ENCODE measurements at places on chromosomes 2 and 18. TPM values are rescaled to one million over a fixed set of nuclear protein-coding genes. Genes with fewer than 3 reads are reported as not detected.

G6PC2 gene
- total RNA-seq, result not detected

CYS1 gene
- total RNA-seq, result 5.9 TPM

CRIM1 gene
- 406 TPM for total RNA-seq

SERPINB7 gene
- 8.9 TPM for total RNA-seq

CRYBA2 gene
- total RNA-seq, result not detected

DNA sequence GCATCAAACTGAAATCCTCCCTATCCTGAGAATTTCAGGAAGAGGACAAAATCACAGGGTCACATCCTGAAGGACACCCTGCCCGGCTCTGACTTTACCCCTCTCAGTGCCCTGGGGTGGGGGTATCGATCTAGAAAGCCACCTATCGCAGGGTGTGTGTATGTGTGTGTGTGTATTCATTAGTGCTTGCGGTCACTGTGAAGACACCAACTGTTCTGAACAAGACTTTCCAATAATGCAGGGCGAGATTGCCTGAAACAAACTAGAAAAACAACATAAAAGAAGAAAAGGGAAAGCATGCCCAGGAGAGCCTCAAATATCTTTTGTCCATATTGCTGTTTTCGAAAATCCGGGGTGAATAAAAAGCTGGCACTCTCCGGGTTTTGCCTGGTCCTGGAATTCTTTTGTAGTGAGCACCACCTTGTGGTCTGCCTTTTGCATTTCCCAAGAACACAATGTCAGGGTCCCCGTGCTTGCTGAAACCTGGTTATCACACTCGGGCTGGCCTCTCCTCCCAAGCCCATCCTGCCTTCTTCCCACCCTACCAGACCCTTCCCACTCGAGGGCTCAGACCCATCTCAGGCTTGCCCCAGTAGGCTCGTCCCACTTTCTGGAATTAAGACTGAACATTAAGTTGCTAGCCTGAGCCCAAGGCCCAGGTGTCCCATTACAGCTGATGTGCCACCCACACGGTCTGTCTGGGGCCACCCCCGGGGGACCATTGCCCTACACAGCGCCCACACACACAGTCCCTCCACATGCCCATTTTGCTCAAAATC lies 25.0 kb upstream of the COPS8 start:
- DNase-seq, result peak; percentile 66

DNA sequence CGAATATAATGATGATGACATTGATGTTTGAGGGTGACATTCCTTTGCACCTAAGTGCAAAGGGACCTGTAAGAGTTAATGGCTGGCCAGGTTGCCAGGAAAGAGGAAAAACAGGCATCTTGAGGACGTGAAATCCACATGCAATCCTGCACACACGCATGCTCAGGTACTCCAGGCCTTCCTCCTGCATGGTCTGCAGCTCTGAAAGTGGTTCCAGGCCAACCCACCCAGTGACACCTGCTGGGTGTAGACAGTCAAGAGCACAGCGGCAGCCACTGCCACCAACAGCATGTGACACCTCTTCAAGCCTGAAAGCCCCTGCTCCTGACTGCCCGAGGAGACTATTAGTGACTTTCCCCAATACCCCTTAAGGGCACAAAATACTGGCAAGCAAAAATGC lies 101.6 kb downstream of the PIEZO2 start:
- DNase-seq, result no peak

DNA sequence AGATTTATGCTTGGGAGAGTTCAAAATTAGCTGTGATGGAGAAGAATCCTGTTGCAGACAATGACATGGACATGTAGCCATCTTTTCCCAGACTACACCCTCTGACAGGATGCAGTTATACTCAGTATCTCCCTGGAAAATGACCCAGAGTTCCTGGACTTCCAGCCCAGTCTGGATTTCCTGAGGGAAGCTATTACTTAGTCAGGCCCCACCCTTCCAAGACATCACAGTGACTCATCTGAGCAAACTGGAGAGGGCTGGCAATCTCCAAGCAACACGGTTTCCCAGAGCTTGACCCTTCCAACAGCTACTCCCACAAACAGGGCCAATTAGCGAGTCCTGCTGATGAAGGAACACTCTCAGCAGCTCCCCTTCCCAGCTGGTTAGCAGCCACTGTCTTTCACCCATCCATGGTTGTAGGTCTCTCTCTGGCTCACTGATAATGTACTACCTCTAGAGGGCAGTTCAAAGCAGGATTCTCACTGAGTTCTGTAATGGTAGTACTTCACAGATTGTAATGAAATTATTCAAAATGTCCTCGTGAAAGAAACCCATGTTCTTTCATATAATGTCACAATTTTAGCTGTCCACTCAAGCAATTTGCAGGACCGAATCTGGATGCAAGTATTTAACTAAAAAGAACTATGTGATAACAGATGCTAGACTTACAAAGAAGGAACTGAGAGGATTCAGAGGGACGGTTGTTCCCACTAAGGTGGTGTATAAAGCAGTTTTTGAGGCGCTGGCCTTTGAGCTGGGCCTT lies 110.2 kb downstream of the MDH1 start:
- peak; percentile 98 for DNase-seq

DNA sequence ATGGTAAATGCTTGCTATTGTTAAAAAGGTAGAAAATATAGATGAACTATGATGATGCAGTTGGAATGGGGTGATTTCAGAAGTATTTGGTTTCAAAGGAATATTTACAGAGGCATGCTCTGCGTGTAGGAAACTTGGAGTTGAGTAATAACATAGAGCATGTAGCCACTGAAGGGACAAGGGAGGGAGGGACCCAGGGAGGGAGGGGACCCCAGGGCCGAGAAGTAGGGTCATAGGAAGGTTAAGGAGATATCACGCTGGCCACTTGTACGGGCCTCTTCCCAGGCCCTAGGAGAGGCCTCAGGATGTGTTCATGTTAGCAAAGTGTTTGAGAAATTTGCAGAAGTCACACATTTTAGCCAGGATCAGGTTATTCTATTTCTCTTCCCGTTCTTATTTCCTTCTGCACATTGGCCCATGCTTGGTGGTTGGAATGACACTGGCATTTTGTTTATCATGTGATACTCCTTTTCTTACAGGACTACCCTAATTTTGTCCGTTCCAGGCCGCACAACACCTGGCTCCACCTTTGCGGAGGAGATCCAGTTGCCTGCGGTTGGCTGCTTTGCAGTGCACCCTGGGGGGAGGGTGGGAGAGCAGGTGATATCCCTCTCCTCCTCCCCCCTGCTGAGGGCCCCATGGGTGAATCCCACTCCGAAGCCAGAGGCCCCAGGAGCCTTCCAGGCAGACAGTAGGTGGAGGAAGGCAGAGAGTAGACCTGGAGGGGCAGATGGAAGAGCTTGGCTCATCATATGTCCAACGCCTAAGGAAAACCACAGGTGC lies 16.9 kb upstream of the ACKR3 start:
- DNase-seq, result no peak

GRCh38 chr2:156687715-156688114 lies 251.5 kb downstream of the GPD2 start:
- peak; percentile 18 for DNase-seq

DNA sequence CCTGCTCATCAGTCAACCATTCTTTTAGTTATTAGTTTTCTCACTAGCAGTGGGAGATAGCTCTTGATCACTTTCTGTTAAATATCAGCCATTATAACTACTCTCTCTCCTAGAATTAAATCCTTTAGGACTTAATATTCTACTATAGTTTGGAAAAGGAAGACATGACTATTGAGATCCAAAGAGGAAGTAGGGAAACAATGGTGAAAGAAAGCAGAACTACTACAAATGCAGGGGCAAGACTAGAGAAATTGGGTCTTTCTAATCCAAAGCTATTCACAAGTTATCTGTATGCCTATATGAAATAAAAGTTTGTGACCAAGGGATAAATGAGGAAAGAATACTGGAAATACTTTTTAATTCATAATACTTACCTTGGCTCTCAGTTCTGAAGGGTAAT lies 65.1 kb downstream of the SRBD1 start:
- no peak for DNase-seq

DNA sequence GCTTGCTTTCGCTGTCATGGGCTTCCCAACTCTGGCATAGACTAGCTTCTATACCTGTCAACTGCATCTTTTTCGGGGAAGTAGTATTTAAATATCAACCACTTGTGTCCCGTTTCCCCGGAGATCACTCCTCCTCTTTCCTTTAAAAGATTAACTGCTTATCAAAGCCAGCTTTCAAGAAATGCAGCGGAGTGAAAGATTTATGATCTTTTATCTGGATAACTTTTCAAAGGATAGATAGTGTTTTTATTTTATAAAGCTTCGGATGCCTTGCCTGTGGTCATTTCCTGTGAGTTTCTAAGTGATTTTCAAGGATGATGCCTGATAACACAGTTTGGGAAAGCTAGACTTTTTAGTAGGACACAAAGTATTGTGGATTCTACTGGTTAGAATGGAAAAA lies 2.9 kb upstream of the IGFBP5 start:
- no peak for DNase-seq

- DNase-seq, result no peak
Observed at GRCh38 chr2:104158191-104158590, 695.7 kb upstream of the POU3F3 start.

GRCh38 chr18:38006541-38006940 lies 440.9 kb upstream of the CELF4 start:
- no peak for DNase-seq

DNA sequence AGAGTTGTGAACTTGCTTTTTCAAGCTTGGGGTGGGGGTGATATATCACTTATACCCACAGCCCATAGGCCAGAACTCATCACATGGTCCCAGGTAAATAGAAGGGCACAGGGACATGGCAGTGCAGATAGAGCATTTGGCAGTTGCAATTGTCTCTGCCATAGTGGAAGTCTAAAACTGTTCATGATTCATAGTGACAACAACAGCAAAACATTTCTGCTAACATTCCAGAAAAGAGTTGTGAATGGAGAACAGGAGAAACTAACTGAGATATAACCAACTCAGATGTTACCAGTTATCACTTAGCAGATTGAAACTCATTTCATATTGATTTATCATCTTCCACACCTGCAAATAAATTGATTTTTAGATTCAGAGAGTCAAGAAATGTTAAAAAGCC lies 278.6 kb upstream of the KYNU start:
- no peak for DNase-seq

DNA sequence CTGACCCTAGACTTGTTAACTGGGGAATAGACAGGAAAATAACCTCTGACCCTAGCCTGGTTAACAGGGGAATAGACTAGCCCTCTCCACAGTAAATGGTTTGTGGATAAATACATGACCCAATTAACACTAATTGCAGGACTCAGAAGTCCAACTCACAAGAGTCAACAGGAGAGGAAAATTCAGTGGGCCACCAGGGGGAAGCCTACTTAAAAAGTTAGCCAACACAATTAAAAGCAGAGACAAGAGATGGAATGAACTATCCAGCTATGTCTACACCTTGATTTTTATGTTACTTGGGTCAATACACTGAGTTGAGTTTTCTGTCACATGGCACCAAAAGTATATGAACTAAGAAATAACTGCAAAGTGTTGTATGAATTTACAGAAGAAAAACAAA lies 158.8 kb upstream of the SLC39A10 start:
- peak; percentile 12 for DNase-seq

DNA sequence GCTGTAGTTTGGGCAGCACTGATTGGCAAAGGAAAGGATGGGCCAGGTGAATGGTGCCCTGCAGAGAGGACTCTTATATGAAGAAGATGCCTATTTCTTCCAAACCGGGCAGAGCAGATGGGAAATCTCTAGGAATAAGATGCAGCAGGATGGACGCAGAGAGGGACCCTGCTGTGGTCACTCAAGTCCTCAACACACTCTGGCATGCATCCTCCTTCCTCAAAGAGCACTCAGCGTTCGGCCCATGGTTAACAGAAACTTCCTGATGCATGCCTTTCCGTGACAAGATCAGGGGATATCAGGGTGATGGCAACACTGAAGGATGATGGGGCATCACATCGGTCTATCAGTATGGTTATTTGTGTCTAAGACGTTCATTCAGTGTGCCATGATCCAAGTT lies 232.7 kb downstream of the TTC32 start:
- DNase-seq, result no peak

GRCh38 chr2:14011190-14011589 lies 621.3 kb upstream of the LRATD1 start:
- DNase-seq, result no peak

GRCh38 chr2:237132799-237133198 lies 47.1 kb downstream of the COPS8 start:
- DNase-seq, result peak; percentile 33

DNA sequence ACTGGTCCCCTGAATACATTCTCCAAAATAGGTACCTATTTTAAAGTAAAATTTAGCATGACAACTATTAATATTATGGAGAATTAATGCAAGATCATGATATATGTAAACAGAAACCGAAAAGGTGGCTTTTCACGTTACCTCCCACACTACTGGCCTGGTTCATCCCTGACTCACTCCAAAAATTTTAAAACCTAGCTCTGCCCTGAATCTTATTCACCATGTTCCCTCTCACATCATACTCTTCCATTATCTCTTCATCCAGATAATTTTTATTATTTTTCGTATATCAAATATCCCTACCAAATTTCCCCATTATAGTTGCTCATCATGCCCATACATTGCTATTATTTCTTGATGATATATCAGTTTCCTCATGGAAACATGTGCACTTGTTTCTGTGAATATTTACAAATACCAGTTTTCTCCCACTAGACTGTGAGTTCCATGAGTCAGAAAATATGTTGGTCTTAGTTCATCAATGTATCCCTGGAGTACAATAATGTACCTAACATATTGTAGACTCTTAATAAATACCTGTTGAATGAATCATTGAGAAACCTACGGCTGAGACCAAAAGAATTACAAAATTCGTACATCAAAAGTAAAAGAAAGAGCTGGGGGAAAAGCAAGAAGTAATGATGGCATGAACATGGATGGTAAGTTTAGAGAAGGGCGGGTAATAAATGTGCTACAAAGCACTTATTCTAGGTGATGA lies 360.1 kb upstream of the CHAC2 start:
- no peak for DNase-seq

Measured in A172 (cell line).